ENCODE measurements at places on chromosomes 2 and 18. TPM values are rescaled to one million over a fixed set of nuclear protein-coding genes. Genes with fewer than 3 reads are reported as not detected.

The METTL8 gene
- 24.3 TPM for total RNA-seq

The SESTD1 gene
- 208 TPM for total RNA-seq

The RBM45 gene
- total RNA-seq: 8.7 TPM

The CLEC4F gene
- total RNA-seq: not detected

The ASB18 gene
- total RNA-seq: not detected

The FOXI3 gene
- total RNA-seq: not detected

The IL36B gene
- total RNA-seq: not detected

The FAM117B gene
- total RNA-seq: 8.8 TPM

The MARCO gene
- total RNA-seq: not detected

The MOCOS gene
- 30.4 TPM for total RNA-seq

The TFCP2L1 gene
- 4.6 TPM for total RNA-seq

The NPAS2 gene
- 41.2 TPM for total RNA-seq
